PC-9 (cell line): ENCODE measurements at places on chromosomes 6 and 20. TPM values are rescaled to one million over a fixed set of nuclear protein-coding genes. Genes with fewer than 3 reads are reported as not detected.

Gene PPP1R14C
- 9.8 and 12.1 TPM in 2 replicates for total RNA-seq

Gene HAO1
- total RNA-seq = not detected in 2 replicates

Gene FAM50B
- 14.3 and 16.3 TPM in 2 replicates for total RNA-seq

GRCh38 chr6:25694366-25694765 is 42.4 kb downstream of the SCGN start:
- H3K27me3 ChIP-seq = no peaks in the 10 kb centered on the region
- no peak overlapping the region for H3K4me3 ChIP-seq
- no peak overlapping the region for H3K27ac ChIP-seq
- H3K36me3 ChIP-seq = no peaks in the 10 kb centered on the region
- H3K4me1 ChIP-seq = no peaks in the 10 kb centered on the region

Gene TREML2
- total RNA-seq = not detected in 2 replicates

DNA sequence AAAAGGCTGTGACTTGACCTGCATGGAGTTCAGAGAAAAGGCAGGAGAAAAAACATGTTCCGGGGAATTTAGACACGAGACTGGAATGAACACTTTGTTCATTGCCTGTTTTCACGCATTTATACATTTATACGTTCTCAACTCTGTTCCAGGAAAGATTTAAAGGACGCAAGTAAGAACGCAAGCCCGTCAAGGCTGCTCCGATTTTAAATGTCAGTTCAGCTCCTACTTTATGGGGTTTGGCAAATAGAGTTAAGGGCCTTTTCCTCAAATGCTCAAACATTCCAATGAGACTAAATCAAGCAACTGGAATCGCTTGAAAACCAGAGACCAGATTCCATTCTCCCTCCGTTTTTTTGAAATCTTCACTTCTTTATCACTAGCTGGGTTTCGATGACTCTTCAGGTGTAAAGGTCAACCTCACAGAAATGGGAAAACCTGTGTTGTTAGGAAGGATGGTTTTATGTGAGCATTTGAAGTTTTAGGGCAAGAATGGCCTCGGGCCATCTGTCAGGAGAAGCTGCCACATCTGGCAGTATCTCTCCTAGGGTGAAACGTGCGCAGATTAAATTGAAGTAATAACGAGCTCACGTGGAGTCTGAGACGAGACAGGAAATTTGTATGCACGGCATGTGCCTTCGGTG is 24.9 kb downstream of the TTLL2 start:
- peaks cover 59% of the 10 kb centered on the region for H3K27me3 ChIP-seq
- no peak overlapping the region for H3K27ac ChIP-seq
- H3K36me3 ChIP-seq = no peaks in the 10 kb centered on the region
- no peaks in the 10 kb centered on the region for H3K4me1 ChIP-seq

Gene NUDT3
- total RNA-seq = 16.8 and 19.1 TPM in 2 replicates
